ENCODE measurements at places on chromosomes 1 and 21.

GRCh38 chr1:239126884-239127283 lies 259.5 kb upstream of the CHRM3 start:
- no peak for DNase-seq

DNA sequence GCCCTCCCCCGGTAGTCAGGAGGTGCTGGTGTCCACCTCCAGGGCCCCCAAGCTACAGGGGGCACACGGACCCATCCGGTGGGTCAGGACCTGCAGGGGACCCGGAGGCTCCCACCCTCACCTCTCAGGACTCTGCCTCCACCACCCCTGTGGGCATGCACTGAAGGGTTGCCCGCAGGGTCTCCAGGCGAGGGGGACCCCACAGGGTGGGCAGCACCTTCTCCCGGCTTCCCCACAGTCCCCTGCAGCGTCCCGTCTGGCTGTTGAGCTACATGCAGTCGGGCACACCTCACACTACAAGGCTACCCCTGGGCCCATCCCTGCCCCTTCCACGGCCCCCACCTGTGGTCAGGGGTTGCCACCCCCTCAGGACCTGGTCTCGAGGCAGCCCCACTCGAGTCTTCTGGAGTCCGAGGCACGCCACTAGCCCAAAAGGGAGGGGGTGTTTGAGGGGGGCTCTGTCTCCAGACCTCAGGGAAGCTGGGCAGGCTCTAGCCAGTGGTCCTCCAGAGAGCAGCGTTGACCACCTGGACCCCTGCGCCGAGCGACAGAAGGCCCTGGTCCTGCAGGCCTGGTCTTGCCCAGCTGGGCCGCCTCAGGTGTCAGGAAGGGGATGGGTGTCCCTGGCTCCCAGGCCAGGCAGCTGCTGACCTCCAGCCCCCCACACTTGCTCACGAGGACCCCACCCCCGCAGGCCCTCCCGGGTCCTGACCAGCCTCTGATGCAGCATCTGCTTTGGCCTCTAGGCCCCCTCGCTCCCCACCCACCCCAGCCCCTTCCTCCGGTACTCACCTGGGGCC lies 9.6 kb downstream of the PARS2 start:
- DNase-seq: no peak

DNA sequence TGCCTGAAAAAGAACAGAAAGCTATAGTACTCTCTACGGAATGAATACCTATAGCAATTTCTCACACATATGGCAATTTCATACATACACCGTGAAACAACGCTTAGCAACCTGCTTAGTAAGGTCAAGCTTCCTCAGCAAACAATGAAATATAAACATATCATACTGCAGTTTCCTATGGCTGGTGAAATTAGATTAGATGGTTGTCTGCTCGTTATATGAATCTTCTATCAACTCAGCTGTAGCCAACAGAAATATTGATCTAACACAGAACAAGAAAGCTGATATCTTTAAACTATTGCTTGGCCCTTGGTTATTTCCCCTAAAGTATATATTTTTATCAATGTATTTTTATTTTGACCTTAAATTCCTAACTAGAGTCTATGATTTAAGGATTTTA lies 187.8 kb downstream of the SLC44A5 start:
- DNase-seq: no peak

DNA sequence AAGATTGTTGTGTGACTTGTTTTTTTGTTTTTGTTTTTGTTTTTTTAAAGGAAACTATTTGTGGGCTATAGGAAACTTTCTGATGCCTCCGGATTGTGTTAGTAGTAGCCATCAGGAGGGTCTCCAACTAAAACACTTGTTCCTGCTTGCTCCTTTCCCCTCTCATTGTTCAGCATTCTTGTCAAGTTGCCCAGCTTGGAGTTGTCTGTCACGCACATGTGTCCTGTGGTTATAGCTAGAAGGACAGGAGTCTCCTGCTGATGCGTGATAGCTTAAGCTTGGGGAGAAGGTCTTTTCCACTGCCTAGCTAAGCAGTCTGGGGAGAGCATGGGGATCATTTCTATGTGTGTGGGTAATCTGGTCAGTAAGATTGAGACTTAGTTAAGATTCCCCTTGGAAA lies 3.2 kb upstream of the LYPLA2 start:
- no peak for DNase-seq

GRCh38 chr1:89451011-89451410 lies 73.6 kb upstream of the LRRC8B start:
- no peak for DNase-seq

GRCh38 chr1:27275696-27276095 lies 41.3 kb downstream of the WDTC1 start:
- DNase-seq: no peak

DNA sequence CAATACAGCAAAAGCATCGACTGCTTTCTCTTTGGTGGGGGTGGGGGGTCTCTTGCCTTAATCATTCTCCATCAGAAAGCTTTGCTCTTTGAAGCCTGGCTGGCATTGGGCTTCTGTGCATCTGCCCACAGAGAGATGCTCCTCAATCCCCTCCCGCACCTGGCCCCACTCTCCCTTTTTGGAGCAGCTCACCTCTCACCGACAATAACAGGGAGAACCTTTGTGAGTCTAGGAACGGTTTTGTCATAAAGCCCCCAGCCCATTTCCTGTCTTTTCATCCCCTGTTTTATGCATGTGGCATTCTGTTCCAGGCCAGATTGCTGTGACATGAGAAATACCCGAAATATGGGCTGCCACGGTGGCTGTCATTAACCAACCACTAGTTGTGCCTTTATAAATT lies 469.0 kb upstream of the VAMP3 start:
- DNase-seq: no peak

- no peak for DNase-seq
Observed at GRCh38 chr1:54124472-54124871, 28.3 kb downstream of the CDCP2 start.

- no peak for DNase-seq
Observed at GRCh38 chr1:24917327-24918074, 12.6 kb downstream of the RUNX3 start.

GRCh38 chr21:33308586-33309490 lies 15.9 kb upstream of the IFNAR1 start:
- no peak for DNase-seq

- DNase-seq: no peak
Observed at GRCh38 chr1:41529621-41530395, 45.3 kb upstream of the EDN2 start.

DNA sequence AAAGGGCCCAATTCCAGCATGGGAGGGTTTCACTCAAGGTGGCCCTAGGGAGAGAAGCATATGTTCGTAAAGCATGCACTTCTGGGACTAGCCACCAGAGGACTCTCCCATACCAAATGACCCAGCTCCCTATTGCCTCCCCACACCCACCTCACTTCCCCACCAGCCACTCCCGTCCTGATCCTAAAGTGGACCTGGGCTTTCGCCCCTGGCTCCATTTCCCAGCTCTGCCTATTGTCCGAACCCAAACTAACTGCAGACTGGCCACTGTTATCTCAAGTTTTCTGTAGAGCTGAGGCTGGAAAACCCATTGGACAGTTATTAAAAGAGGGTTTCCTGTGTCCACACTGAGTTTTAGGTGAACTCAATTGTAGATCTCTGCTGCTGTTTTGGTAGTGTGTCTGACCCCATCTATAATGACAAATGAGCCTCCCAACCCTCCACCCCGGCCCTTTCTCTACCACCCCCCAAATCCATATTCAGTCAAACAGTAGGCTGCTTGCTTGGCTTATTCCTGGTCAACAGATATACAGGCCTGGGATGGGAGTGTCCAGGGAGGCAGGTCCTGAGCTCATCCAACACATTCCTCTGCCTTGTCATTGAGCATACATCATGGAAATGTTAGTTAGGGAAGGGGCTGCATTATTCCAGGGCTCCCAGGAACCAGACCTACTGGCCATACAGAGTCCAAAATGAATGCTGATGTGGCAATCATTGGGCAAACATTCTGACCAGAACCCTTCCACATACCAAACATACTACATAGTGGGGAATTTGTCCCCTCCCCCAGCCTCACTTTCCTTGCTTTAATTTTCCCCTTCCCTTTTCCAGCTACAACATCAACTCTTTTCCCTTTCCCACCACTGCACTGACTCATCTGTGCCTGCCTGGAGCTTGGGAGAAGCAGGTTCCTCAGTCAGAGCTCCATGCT lies 59.2 kb downstream of the ABCA4 start:
- no peak for DNase-seq

GRCh38 chr21:36545776-36546511 lies 66.0 kb upstream of the CLDN14 start:
- DNase-seq: no peak

All from stimulated activated CD8-positive, alpha-beta memory T cell treated with anti-CD3 and anti-CD28 coated beads, Interleukin-15, amount 100 ng/mL, for 24 hours (primary cell).